Activated CD4-positive, alpha-beta T cell treated with anti-CD3 and anti-CD28 coated beads for 4 hours (primary cell): ENCODE measurements at places on chromosomes 3 and 15.

DNA sequence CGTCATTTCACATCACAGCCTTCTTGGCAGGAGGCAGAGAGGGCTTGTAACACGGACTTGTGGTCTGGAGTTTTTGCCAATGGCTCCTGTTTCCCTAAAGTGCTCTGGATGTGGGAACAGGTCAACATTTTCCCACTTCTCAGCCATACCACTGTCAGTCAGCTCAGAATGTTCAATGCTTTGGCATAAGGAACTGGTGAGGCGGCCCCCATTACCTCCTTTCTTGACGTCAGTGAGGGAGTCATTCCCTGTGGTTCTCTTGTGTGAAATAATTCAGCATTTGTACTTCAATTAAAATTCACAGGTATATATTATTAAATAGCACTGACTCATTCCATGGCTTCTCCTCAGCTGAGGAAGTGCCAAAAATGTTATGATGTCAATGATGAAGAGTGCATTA lies 167.1 kb downstream of the P3H2 start:
- DNase-seq, result no peak

DNA sequence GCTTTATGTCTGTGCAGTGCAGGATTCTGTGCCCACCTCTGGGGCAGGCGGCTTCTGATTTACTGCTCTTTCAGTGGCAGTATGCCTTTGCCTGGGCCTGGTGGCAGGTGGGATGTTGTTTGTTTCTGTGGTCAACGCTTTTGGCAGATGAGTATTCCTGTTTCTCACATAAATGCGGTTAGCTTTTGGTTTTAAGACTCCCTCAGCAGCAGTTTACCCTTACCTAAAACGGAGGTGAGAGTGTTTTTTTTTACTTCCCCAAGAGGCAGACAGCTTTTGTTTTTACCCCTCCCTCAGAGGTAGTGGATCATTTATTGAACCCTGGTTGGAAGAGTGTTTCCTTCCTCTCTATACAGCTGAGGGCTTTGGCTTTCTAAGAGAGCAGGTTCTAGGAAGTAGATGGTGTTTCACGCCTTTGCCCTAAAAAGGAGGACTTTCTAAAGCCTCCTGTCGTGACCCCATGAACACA lies 134.1 kb upstream of the PLSCR5 start:
- DNase-seq, result no peak

GRCh38 chr3:21533002-21533401 lies 218.0 kb downstream of the ZNF385D start:
- no peak for DNase-seq

GRCh38 chr15:65377976-65378366 lies at the start of gene IGDCC3:
Gene IGDCC3, minus strand, starts transcription at chr15:65378002. Its CDS starts 214 bp downstream, at chr15:65377788.
- no peak for DNase-seq

DNA sequence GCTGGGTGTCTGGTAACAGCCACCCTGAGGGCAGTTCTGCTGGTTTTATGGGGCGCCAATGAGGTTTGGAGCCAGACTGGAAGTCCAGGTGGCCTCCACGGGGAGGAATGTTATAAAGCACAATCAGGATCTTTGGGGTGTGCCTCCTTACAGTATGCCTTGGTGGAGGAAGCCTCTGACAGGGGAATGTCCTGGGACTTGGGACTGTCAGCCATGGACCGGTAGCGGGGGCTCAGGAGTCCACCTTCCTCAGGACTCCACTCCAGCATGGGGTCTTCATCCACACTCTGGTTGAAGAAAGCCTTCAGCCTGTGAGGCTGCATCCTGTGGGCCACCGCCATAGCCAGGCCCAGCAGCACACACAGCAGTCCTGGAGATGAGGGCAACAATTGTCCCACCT lies 4.9 kb downstream of the DUOXA2 start:
- no peak for DNase-seq

DNA sequence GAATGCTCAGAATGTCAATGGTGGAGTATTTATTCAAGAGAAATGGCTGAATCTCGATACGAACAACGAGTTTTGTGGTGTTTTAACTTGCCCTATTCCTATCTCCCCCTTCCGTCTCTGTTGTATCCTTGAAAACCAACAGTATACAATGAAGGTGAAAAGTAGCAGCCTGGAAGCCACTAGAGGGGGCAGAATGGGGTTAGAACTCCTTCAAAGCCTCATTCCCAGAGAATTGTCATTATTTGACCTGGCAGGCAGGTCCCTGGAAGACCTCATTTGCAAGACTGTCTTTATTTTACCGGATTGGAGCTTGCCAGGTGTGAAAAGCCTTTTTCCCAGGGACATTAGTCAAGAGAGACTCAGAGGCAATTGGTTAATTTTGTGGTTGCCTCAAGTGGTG lies 139.4 kb downstream of the LRRC28 start:
- no peak for DNase-seq

DNA sequence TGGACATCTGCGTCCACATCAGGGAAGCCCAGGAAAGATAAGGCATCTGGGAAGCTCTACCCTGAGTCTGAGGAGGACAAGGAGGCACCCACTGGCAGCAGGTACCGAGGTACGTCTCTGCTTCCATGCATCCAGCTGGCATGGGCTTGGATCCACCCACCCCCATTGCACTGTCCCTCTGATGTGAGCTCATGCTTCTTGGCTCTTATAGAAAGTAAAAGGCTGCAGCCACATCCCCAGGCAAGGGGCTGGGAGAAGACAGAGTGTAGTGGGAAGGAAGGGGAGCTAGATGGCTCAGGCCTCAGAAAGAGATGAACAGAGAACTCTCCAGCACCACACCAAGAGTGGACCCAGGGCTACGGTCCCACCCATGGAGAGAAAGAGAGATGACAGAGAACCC lies 18.2 kb downstream of the PTH1R start:
- DNase-seq, result no peak

- no peak for DNase-seq
These were observed 228.2 kb downstream of the TBL1XR1 start for GRCh38 chr3:176969066-176969465.

GRCh38 chr3:76383781-76384180 lies 598.4 kb upstream of the ZNF717 start:
- no peak for DNase-seq

DNA sequence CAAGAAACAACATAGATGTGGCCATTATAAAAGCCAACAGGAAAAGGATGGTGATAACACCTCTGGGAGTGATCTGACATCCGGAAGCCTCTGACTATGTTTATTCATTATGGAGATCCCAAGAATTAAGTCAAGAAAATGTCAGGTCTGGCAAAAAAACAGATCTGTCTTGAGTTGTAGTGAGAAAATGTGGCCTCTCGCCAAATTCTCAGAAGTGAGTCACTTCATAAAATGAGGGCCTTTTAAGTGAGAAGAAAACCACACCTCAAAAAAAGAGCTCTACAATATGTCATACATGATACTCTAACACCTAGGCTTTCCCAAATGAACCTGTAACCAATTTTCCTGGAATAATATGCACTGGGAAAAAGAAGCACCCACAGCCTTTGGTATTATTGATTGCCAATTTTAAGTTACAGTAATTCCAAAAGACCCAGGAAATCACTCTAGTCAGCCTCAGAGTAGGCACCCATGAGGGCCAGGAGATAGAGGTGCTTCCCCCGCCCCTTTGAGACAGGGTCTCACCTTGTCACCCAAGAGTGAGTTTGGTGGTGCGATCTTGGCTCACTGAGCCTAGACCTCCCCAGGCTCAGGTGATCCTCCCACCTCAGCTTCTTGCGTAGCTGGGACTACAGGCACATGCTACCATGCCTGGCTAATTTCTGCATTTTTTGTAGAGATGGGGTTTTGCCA lies 38.0 kb downstream of the CCR3 start:
- peak; percentile 42 for DNase-seq

GRCh38 chr3:135133905-135134683 lies 339.0 kb downstream of the EPHB1 start:
- no peak for DNase-seq
